GDM1 (cell line): ENCODE measurements at places on chromosomes 16 and 17.

DNA sequence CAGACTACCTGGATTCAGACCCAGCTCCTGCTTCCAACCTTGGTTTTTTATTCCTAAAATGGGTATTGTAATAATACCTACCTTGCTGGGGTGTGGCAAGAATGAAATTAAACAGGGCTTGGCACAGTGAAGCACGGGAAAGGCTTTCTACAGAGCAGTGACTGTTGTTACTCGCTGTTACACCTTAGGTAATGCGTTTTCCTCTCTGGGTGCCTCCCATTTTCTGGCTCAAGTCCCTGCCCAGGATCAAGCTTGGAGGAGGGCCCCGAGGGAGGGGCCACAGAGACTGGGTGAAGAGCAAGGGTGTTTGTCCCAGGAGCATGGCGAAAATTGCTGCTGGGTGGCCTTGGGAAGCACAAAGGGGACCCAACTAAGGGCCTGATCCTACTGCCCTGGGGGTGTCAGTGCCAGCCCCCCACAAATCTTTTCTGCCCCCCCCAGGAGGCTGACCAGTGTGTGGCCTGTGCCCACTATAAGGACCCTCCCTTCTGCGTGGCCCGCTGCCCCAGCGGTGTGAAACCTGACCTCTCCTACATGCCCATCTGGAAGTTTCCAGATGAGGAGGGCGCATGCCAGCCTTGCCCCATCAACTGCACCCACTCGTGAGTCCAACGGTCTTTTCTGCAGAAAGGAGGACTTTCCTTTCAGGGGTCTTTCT lies 13.3 kb downstream of the MIEN1 start:
- no peak for DNase-seq

DNA sequence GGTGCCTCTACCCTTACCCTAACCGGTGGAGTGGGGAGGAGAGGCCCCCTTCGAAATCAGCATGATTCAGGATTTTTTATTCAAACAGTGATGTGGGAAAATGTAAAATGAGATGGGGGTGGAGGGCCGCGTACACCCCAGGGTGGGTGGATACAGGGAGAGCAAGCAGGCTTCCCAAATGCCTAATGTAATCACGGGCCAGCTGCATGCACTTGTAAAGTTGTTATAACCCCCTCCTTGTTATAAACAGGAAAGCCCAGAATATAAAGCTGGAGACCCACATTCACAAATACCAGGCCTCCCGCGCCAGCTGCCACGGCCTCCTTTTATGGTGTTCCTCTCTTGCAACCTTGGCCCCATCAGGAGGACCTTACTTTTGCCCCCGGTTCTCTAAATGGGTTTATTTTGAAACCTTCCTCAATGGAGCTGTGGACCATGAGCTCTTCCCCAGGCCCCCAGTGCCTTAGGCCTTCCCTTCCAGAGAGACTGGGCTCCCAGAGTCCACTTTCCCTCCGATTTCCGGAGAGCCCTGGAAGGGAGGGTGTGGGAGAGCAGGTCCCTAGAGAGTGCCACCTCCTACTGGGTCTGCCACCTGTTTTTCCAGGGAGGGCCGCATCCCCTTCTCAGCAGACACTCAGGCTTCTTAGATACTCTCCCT lies 906 bp upstream of the FOXL1 start:
- DNase-seq = no peak

GRCh38 chr17:6981426-6981825 lies 14.4 kb upstream of the ALOX12 start:
- DNase-seq = peak; percentile 64

DNA sequence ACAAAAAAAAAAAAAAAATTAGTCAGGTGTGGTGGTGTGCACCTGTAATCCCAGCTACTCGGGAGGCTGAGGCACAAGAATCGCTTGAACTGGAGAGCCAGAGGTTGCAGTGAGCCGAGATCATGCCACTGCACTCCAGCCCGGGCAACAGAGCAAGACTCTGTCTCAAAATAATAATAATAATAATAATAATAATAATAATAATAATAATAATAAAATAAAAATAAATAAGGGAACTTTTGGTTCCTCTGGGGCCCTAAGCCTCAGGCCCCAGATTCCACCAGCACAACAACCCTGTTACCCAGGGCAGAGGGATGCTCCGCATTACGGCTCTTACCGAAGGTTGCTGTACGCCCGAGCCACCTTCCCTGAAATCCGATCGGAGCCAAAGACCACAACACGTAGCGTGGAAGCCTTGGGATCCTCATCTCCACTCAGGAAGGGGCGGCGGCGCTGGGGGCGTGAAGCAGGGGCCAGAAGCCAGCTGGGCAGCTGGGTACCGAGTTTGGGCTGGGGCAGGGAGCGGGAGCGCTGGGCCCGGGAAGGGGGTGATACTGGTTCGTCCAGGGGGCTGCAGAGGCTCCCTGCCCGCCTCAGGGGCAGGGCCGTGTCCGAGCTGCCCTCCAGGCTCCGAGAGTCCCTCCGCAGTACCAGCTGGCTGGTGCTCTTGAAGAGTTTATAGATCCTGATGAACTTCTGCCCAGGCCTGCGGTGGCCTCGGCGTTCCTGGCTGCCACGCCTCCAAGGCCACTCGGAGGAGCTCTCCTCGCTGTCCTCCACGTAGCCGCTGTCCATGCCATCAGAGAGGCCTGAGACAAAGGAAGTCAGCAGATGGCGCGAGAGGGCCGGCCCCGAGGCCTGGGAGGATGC lies 20.6 kb upstream of the PIK3R6 start:
- no peak for DNase-seq

- no peak for DNase-seq
Measured at GRCh38 chr17:81664051-81664470, 2.3 kb downstream of the OXLD1 start.

- peak; percentile 14 for DNase-seq
Measured at GRCh38 chr17:82668631-82669099, 20.4 kb upstream of the WDR45B start.

GRCh38 chr17:77424585-77425344 lies 284.0 kb downstream of the SEC14L1 start:
- DNase-seq = no peak
